ENCODE measurements at places on chromosomes 5 and 9.

DNA sequence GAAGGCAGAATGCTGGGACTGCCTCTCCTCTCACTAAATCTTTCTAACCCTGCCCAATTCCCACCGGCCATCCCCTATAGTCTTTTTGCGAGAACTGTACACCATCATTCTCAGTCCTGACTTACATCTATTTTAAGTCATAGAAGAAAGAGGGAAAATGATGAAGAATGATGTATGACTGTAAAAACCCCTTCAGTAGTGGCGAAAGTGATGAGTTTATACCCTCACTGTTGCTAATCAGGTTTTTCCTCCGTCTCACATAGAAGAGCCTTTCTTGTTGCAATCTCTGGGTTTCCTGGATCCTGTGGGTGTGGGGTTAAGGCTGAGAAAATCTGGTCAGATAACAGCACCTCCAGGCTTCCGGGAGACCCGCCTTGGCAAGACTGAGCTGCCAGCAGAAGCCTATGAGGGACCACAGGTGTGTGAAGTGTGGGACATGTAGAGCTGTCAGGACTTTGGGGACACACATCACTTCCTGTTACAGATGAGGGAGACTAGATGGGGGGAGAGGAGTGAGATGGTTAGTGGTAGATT, 147.1 kb upstream of the SLC12A2 start:
- no peak for DNase-seq

GRCh38 chr5:58890701-58891085, 307.8 kb downstream of the RAB3C start:
- DNase-seq = no peak

- no peak for DNase-seq
Observed at GRCh38 chr9:131394464-131395156, 724 bp downstream of the PRRC2B start.

GRCh38 chr9:104286799-104287198, 192.7 kb downstream of the SMC2 start:
- DNase-seq = no peak

GRCh38 chr5:158948376-158948886, 151.3 kb downstream of the EBF1 start:
- DNase-seq = no peak

GRCh38 chr9:4680173-4680525, 780 bp downstream of the CDC37L1 start:
- DNase-seq = no peak

DNA sequence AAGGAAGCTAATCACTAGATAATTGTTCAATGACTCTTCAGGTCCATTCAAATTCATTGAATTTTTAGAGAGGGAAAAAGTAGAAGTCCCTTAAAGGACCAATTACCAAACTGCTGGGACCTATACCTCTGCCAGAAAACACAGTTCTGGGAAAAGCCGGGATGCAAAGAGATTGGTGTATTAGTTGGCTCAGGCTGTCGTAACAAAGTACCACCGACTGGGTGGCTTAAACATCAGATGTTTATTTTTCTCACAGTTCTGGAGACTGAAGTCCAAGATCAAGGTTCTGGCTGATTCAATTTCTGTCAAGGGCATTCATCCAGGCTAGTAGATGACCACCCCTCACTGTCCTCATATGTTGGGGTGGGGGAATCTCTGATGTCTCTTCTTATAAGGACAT, 177.1 kb upstream of the FSTL4 start:
- DNase-seq = no peak

DNA sequence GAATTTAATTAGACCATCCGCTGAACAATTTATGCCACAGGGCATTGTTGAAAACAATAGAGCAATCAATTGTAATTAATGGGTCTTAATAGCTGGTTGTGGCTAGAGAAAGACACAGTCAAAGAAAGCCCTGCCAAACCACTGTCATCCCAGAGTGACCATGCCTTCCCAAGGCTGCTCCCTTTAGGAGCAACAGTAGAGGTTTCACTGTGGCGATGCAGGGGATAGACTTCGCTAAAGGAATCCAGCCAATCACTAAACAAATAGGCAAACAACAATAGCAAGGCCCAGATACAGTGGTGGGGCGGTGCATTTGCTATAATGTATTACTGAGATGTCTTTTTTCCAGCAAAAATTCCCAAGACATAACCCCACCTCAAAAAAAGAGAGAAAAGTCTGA, 87.8 kb upstream of the SLC27A6 start:
- DNase-seq = no peak

GRCh38 chr5:180026320-180026719, 45.2 kb downstream of the RNF130 start:
- DNase-seq = no peak

DNA sequence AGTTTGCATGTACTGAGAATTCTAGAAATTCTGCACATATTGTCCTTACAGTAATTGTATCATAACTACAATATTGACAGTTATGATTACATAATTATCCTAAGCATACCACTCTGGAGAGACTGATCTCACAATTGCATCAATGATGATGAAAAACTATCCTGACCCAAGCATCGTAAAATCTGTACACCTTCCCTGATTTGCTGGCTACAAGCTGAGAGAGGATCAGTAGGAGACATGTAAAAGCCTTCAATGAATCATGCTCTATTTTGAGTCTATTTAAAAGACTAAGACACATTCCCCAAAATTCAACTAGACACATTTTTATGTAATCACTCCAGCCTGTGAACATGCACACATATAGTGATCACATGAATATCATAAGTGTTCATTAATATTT, 1833.8 kb downstream of the EFNA5 start:
- DNase-seq = no peak

DNA sequence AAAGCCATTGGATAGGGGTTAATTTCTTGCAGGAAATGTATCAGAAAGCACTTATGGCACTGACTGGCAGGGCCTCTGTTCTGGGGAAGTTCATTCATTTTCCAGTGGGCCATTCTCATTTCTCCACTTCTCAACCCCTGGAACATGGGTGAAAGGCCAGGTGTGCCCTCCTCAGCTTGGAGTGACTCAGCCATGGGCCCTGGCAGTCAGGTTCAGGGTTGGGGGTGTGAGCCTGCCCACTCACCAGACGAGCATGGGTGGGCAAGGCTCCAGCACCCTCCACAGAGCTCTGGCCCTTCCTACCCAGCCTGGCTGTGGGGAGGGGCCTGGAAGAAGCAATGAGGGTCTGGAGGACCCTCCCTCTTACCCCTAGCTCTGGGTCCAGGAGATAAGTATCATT, 174.4 kb downstream of the HSPA4 start:
- DNase-seq = no peak
